ENCODE measurements at places on chromosomes 7 and 10.

- DNase-seq: no peak
Observed at GRCh38 chr7:28862595-28863272, 95.4 kb downstream of the TRIL start.

DNA sequence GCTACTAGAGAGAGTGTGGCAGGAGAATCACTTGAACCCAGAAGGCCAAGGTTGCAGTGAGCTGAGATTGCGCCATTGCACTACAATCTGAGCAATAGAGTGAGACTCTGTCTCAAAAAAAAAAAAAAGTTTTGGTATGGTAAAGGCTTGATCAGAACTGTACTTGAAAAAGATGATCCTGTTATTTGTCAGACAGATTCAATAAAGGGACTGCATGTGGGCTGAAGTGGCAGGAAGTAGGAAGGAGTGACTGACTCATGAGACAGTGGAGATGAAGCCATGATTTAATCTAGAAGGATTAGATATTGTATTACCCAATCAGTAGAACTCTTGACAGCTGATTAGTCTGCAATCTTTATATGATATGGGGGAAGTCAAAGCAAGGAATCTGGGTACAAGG lies 2.7 kb upstream of the TMEM254 start:
- DNase-seq: peak; percentile 31

DNA sequence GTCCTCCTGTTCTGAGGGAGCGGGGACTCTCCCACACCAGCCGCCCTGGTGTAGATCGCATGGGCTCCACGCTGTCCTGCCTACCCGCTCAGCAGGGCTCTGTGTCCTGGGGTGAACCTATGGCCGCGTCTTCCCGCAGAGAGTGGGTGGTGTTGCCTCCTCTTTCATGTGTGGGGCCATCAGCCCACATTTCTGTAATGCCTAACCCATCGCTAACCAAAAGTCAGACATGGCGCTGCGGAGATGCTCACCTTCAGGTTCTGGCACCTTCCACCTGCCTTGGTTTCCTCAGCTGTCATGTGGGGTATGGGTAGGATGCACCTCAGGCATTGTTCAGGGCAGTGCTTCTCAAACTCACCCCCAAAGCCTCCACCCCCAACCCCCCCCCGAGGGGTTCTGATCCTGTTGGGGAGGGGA lies 50.5 kb upstream of the CAMK2B start:
- DNase-seq: no peak

DNA sequence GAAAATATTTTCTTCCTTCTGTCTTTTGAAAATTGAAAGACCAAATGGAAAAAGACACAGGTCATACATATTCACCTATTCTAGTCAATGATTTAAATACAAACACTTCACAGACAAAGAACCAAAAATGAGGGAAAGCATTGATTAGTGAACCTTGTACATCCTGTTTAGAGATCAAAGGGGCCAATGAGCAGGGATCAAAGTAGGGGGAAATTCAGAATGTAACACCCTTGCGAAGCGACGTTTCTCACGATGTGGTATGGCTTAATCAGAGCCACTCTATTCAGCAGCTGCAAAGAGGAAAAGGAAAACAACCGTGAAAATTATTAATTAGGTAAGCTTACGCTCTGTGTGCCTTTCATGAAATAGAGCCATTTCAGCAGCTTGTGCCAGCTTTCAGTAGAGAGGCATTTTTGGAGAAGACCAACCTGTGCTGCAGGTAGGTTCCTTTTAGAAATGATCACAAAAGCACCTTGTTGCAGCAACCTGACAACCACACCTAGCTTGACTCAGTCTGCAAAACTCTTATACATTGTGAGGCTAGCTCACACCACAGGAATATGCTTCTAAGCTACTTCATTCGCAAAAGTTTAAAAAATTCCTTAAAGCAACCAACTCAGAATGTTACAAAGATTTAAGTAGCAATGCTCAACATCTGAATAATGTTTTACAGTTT lies 78.0 kb downstream of the DKK1 start:
- DNase-seq: no peak

- no peak for DNase-seq
Observed at GRCh38 chr10:127151981-127152699, 44.3 kb downstream of the INSYN2A start.

DNA sequence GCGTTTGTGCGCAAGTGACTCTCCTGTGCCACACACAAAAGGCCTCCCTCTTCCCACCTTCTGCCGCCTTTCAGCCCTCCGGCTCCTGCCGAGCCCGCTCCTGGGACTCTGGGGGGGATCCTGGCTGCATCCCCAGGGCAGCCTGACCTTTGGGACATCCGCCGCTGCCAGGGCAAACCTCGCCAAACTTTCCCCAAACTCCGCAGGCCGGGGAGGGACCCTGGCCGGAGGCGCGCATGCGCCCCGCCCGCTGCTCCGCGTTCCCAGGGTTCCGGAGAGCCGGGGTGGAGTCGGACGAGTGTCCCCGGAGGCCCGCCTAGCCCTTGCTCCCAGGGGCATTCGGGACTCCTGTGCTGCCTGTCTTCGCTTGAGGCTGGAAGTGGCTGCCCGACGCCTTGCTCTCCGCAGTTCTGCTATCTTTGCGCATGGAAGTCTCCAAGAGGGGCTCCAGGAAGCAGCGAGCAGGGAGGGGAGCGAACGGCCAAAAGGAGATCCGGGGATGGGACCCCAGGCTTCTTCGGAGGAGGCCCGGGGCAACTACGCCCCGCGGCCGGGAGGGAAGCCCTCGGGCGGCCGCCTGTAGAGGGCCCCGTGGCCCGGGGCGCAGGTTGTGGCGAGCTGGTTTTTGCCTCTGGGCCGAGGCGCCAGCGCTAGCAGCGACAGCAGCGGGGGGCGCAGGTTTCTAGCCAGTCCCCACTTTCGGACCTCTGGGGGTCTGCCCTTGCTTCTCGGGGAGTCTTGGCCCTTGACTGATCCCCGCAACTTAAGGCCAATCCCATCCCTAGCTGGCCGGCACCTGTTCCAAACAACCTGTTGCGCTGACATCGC lies 7.0 kb downstream of the PTF1A start:
- DNase-seq: no peak

DNA sequence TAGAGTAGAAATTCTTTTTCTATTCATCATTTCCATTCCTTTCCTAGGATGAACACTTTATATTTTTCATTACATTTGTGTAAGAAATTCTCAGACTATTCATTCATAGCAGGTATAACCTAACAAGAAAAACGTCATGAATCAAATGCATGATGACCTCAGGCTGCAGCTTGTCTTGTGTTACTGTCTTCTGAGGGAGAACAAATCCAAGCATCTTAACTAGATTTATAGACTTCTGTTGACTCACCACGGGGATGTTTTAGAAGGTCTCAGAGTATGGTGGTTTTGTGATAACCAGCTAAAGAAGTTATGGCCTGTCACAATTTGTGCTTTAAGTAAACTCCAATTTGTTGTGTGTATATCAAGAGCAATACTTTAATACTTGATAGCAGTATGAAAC lies 102.7 kb downstream of the ANKRD7 start:
- no peak for DNase-seq

GRCh38 chr7:36456548-36456947 lies 66.9 kb downstream of the ANLN start:
- no peak for DNase-seq

- DNase-seq: no peak
Observed at GRCh38 chr7:114842551-114843065, 79.3 kb upstream of the MDFIC start.

DNA sequence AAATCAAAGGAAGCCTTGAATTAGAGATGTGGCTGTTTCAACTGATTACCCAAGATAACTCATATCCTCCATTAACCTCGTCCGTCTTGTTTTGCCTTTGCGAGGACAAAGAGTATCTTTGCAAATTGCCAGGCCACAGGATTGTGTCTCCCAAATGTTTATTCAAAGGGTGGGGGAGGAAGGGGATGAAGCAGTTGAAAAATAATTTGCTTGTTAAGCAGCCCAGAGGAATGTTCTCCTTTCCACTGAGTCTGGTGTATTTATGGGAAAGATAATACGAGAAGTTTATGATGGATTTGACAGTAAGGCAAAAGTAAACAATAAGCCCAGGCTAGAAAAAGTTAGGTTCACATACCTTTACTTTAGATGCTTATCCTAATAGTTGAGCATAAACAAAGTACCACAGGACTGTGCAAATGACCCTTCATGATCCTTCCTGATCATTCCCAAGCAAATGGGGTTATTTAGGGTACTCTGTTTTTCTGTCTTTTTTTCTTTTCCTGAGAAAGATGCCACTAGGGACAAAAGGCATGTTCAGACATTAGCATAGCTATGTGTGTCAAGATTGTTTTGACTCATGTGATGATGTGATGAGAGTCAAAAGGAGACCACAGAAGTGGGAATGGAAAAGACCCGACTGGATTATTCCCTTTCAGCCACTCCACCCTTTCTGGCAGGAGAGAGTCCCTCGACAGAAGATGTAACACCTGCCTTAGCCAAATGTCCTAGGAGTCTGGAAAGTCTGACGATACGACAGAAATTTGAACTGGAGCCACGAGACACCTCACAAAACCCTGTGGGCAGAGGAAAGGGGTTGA lies 243.0 kb upstream of the GLI3 start:
- no peak for DNase-seq

DNA sequence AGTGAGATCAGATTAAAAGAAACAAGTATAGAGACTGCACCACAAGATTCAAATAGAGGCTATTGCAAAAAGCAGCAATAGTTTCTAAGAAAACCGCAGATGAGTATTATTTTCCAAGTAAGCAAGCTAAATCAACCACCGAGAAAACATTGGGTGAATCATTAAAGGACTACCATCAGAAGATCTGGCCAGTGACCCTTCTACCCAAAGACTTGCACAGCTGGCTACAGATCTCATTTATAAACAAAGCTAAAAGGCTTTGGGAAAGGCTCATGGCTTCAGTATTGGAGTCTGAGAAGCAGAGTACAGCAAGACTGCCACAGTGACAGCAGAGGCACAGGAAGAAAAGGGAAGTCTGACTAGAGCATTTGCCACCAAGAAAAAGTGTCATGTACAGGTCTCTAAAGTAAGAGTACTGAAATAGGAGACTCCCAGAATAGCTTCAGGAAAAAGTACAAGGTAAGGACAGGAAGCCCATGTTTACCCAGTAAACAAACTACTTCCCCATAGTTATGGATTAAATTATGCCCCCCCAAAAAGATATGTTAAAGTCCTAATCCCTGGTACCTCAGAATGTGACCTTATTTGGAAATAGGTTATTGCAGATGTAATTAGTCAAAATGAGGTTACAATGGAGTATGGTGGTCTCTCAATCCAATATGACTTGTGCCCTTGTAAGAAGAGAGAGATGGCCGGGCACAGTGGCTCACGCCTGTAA lies 19.0 kb downstream of the STEAP1 start:
- DNase-seq: no peak

DNA sequence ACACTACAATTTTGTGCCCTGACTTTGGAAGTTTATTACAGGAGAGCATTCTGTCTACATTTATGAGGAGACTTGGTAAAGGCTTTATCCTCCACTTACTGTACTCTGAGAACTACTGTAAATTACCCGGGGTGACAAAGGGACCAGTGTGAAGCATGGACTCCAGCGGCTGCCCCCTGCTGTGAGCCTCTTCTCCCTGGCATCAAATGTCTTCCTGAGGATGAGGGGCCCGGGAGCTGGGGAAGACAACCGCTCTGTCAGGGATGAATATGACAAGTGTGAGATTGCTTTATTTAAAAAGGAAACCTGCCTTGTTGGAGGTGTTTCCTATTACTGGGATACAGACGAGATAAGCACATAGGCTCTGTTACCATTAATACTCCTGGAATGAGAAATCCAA lies 714.8 kb downstream of the CCSER2 start:
- DNase-seq: no peak

DNA sequence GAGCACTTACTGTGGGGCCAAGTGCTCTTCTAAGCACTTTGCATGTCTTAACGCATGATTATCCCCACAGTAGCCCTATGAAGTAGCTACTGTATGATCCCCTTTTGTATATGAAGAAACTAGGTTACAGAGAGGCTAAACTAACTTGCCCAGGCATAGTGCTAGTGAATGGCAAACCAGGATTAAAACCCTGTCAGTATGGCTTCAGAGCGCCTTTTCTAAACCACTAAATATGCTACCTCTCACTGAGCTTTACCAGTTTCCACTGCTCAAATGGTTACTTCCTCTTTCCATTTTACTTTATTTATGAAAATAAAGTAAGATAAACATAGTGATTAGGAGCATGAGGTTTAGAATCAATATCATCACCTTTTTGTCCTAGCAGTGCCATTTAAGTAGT lies 73.6 kb downstream of the PODXL start:
- DNase-seq: no peak

GRCh38 chr7:51126813-51127617 lies 189.6 kb downstream of the COBL start:
- no peak for DNase-seq

DNA sequence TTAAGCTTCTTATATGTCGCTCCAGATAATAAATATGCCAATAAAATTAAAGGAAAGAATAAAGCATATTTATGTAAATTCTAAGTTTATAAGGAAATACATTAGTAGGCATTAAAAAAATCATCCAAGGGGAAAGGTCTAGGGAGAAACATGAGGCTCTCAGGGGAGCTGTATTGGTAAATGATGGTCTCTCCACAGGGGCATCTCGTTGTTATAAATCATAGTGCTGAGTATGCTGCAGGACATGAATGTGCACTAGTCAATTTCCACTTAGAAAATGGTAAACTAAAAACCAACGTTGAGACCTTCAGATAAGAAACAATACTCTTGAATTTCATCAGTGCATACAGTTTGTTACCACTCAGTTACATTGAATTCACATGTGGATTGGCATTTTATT lies 194.0 kb upstream of the AHR start:
- DNase-seq: no peak

DNA sequence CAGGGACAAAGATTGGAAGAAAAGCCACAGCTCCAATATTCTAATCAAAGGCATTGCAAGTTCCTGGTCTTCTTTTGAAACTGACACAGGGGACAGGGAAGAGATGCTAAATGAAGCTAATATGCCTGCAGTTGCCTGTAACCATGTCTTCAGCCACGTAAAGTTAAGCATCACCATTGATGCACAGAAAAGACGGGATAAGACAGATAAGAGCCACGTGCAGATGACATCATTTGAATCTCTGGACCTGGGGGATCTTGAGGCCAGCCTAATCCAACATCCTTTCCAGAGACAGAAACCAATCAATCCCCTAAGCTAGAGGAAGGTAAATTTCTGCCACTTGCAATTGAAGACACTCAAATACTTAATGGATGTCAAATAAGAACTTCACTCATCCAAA lies 93.4 kb downstream of the PIP4K2A start:
- DNase-seq: no peak

GRCh38 chr7:2038931-2039728 lies 193.6 kb downstream of the MAD1L1 start:
- DNase-seq: no peak

DNA sequence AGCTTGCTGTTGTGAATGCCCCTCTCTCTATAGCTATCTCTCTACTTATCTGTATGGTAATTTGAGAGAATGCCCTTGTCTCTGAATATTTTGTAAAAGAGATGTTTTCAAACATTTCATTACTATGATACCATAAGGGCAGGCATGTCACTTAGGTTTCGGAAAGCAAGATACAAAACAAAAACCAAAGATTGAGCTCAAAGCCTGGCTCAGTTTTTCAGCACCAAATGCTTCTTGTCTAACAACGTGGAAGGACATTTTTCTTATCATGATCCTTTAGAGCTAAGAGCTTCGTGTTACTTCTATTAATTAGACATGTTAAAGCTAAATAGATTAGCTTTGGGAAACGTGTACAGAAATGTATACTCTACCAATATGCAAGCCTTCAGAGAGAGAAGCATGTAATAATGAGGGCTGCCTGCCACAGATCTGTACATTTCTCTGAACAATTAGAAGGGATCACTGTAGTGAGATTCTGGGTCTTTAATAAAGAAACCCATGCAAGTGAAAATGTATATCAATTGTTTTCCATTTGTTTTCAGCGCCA lies 148.9 kb downstream of the ARID5B start:
- no peak for DNase-seq
